ENCODE measurements at places on chromosomes 1 and 21.

- no peak for DNase-seq
Measured at GRCh38 chr1:229013981-229014380, 256.9 kb upstream of the RAB4A start.

DNA sequence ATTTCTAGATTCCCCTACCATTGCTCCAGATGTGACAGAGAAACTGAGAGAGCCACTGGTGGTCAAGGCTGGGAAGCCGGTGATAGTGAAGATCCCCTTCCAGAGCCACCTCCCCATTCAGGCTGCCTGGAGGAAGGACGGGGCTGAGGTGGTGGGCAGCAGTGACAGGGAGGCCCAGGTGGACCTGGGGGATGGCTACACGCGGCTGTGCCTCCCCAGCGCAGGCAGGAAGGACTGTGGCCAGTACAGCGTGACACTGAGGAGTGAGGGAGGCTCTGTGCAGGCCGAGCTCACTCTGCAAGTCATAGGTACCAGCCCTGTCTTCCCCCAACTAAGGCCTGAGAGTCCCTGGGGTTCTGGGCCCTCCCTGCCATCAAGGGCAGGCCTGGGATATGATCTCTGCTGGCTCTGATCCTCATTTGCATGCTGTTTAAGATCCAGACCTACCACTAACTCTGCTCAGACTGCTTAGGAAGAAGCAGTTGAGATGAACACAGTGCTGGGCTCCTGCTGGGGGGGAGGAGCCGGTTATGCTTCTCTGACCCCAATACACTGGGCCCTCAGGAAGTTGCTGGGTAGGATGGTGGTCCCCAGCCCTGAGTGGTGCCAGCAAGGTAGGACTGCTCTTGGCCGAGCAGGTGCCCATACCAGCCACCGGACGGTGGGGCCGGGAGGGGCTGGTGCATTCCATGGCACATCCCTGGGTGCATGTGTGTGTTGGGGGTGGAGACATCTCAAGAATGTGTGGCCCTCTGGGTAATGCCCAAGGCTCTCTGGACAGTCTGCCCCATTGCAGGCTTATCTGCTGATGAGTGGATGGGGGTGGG is 25.1 kb downstream of the IGFN1 start:
- no peak for DNase-seq

- DNase-seq = no peak
Measured at GRCh38 chr1:56202796-56203492, 376.4 kb downstream of the PLPP3 start.

DNA sequence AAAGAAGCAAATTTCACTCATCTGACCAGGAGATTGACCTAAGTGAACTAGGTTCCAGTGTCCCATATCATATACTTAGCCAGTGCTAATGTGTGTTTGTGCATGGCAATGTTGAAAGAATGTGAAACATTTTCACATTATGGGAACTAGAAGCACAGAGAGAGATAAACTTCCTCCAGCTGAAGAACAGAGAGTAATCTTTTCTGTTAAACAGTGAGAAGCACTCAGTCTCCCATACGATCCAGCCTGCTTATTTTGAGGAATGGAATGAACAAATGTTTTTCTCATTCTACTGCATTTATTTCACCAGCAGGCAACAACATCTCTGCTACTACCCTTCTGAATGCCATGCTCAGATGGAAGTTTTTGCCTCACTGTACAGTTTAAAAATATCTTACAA is 170.5 kb downstream of the TTLL7 start:
- no peak for DNase-seq

DNA sequence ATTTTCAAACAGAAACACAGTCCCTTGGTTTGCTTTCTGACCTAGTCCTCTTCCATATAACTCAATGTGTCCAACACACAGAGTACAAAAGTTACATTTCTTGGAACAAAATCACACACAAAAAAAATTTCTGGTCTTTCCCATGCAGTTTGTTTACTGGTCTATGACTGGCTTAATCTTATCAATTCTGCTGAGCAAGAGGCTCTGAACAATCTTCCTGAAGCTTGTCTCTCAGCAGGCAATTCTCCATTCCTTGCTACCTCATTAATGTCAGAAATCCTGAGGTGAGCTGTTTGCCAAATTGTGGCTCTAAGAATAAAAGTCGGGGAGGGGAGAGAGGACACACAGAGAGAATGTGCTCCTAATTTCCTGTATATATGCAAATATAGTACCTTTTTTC is 423.6 kb downstream of the HLX start:
- no peak for DNase-seq

DNA sequence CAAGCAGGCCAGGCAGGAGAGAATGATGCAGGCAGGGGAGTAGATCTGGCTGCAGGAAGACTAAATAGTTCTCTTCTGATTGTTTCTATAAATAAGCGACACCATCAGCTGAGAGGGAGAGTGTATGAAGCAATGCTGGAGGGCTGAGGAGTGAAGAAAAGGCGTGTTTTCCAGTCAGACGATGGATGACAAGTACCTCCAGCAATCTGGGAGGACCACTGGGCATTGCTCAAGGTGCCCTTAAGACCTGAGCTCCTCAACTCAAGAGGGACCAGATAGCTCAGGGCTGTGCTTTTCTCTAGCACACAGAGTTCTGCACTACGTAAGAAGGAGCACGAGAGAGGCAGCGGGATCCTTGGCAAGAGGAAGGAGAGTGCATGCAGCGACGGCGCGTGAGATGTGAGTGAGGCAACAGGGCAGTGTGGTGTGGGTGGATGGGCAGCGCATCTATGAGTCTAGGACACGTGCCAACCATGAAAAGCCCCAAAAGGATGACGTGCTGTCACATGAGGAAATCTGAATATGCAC is 36.0 kb downstream of the PABPC4 start:
- DNase-seq = peak; percentile 27

- no peak for DNase-seq
Measured at GRCh38 chr1:231201979-231202633, 38.9 kb upstream of the GNPAT start.

DNA sequence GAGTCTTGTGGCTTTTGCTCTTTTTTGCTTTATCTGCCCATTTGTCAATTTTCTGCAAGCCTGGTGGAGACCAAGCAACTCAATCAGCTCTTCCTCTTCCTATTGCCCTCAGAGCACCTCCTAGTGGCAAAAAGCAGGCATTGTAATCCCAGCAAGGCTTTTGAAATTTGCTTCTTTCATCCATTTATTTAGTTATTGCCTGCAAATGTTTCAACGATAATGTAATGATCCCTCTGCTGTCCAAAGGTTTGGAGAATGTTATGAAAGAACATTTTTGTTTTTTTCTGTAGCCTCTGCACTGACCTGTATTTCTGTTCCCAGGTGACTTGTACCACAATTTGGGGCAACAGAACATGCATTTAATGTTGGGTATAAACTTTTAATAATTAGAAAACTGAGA is 127.8 kb downstream of the GABPA start:
- no peak for DNase-seq

DNA sequence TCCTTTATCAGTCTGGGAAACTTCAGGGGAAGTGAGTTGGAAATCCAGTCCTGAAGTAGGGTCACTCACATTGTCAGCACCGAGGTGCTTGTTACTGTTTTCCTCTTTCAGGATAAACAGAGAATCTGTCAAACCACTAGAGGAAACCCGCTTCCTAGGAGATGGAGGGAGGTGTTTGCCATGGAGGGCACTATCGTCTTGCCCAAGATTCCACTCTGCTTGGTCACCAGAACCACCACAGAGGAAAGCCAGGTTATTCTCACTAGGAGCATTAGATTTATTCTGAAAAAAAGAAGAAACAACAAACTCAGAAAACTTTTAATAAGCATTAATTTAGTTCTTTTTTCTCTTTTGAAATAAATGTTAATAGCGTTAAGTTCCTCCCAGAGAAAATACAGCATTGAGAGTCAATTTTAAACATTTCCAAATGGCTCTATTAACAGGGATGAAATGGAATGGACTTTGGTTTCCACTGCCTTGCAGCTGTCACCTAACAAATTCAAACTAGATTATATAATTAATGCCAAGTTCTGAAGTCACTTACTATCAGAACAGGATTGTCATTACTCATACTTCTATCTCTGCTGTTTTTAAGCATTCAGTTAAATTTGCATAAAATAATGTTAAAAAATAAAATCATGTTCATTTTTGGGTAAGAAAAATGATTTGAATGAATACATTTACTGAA is 242.8 kb downstream of the CRB1 start:
- DNase-seq = no peak

GRCh38 chr1:99062192-99062591 is 57.5 kb upstream of the PLPPR5 start:
- DNase-seq = no peak

DNA sequence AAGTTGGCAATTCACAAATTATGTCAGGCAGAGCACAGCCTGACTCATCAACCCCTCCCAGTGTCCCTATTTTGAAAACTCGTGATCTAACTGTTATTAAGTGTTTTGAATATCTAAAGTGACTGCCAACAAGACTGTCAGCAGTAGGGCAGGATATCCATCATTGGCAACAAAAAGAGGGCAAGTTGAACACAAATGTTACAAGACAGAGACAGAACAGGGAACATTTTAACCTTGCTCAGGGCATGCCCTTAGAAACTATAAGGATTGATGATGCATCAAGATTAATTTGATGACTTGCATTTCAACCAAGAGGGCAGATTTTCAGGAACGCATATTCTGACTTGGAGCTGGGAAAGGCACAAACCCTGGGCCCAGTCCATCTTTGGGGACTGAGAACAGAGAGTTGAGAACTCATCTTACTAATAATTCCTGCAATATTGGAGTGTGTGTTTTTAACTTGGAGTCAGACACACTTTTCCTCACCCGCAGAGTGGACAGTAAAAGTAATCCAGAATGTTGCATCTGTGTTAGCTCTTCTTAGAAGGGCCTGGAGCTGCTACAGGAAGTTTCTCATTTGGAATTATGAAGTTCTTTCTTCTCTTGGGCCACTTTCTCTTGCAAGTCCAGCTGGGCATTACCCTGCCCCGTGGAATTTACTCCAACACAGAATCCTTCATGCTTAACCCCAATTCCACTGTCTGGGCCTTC is 317.2 kb downstream of the LTN1 start:
- no peak for DNase-seq

DNA sequence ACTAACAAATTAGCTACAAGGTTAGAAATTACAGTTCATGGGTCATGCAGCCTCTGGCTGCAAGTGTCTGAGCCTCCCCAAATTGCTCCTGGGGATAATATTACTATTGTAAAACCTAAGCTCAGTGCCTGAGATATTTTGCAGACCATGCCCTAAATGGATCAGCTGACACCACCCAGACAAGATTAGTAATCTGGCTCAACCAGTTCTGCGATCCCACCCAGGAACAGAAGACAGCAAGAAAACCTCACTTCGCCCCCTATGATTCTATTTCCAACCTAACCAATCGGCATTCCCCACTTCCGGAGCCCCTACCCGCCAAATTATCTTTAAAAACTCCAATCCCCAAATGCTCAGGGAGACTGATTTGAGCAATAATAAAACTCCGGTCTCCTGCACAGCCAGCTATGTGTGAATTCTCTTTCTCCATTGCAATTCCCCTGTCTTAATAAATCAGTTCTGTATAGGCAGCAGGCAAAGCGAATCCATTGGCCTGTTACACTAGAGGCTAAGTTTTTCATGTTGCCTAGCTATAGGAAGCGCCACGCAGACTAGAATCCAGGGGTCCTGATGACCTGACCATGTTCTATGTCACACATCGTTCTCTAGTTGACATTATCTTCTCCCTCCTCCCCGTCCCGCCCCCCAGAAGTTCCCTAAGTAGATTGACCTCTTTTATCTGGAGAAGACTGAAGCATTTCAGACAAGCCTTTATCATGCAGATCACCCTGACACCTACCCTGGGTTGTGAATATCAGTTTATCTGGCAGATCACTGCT is 22.4 kb upstream of the ZFYVE9 start:
- DNase-seq = no peak

GRCh38 chr1:118461154-118461553 is 276.1 kb upstream of the SPAG17 start:
- DNase-seq = no peak

DNA sequence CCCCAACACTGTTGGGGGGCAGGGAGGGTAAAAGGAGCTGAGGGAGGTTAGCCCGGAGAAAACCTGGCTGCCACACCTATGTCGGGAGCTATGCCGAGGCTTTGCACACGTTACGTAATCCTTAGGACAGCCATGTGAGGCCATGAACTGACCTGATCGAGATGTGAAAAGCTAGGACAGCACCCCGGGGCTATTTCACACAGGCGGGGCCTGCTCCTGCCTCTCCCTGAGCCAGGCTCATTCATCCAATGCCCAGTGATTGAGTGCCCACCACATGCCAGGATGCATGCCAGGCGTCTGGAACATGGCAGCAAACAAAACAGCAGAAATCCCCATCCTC is 30.2 kb downstream of the LDLRAP1 start:
- DNase-seq = peak; percentile 14

DNA sequence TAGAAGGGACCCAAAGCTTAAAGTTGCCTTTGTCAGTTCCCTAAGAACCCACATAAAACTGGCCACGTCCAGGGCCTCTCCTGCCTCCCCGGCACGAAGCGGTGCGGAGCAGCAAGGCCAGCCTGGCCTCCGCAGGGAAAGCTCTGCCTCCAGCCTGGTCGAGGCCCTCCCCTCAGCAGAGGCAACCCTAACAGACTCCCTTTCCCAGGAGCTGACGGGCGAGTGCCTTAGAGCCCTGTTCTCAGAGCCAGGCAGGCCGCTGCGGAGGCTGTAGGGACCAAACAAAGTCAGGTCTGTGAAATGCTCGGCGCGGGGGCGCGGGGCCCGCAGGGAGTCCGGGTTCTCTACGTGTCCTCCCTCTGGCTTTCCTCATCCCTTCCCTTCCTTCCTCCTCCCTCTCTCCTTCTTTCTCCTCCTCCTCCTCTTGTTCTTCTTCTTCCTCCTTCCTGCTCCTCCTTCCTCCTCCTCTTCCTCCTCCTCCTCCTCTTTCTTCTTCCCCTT is 40.7 kb downstream of the RIPK4 start:
- no peak for DNase-seq

- DNase-seq = no peak
Measured at GRCh38 chr1:3902111-3902511, 2.0 kb upstream of the C1orf174 start.

GRCh38 chr1:246151796-246152434 is 355.2 kb downstream of the SMYD3 start:
- DNase-seq = peak; percentile 88

GRCh38 chr1:93569489-93569888 is 112.1 kb downstream of the BCAR3 start:
- DNase-seq = no peak

GRCh38 chr1:14600405-14601112 is 2.1 kb downstream of the KAZN start:
- DNase-seq = no peak

DNA sequence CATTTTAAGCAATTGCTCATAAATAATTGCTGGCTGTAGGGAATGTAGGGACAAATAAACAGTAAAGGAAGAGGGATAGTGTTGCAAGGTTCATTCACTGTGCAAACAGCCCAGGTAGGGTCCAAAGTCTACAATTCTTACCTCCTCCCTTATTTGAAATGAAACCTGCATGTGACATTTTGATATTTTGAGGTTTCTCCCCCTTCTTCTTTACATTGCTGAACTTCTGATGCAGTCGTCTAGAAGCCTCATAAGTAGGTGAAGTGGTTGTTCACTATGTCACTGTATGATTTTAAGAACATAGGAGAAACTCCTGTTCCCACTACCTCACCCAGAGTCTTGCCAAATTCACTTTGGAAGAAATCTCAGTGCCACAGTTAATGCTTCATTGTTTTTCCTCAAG is 16.1 kb downstream of the F5 start:
- DNase-seq = no peak

GRCh38 chr1:7611421-7612010 is 159.6 kb upstream of the VAMP3 start:
- no peak for DNase-seq

Data from SHP77 (cell line).